ENCODE measurements at places on chromosomes 3 and 15.

- no peak for DNase-seq
Observed at GRCh38 chr3:184563561-184563925, 2.0 kb downstream of the EPHB3 start.

GRCh38 chr3:38578551-38578950 is 70.9 kb downstream of the SCN5A start:
- no peak for DNase-seq

GRCh38 chr15:34154725-34155204 is 52.9 kb downstream of the PGBD4 start:
- DNase-seq, result no peak

- no peak for DNase-seq
Observed at GRCh38 chr3:51379301-51379700, 5.8 kb upstream of the MANF start.

DNA sequence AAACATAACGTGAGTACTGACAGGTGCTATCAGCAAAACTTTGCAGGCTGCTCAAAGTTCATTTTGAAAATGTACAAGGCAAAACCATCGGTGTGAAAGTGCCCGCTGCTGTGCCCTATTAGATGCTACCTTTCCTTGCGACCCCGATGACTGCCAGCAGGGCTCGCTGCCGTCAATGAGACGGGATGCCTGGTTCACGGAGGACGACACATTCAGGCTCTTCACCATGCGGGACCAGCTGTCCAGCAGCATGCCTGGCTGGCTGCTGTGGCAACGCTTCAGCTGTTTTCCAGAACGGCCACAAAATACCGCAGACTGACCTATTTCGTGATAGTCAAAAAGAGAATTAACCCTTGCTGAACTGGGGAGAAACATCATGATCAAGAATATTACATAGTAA is 92.7 kb upstream of the OCA2 start:
- peak; percentile 73 for DNase-seq

DNA sequence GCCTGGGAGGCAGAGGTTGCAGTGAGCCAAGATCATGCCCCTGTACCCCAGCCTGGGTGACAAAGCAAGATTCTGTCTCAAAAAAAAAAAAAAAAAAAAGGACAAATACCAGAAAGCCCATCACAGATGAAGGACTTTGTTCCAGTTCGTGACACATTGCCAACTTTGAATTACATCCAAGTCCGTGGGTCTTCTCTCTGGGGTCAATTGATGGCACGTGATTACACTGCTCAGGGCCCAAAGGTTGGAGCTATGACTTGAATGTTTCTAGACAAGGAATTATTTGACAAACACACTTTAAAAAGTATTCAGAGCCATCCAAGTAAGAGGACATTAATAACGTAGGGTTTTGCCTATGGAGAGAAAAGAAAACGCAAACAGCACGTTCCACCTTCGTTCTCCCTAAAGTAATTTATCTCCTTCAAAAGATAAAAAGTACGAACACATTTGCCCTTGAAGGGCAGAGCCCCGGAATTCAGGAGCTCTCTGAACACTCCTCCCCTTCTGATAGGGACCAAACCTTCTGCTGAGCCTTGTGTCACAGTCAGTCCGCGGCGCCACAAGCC is 31.3 kb upstream of the ST3GAL6 start:
- DNase-seq, result no peak

DNA sequence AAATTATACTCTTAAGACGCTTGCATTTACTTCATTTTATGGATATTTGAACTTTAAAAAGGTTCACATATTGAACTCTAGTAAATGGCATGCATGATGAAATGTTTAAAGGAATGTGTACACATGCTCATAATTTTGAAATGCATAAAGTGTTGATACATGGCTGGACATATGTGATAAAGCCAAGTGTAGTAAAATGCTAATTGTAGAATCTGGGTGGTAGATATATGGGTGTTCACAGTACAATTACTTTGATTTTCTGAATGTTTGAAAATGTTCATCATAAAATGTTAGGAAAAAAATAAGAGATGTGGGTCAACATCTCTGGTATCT is 4.2 kb upstream of the EFHB start:
- no peak for DNase-seq

DNA sequence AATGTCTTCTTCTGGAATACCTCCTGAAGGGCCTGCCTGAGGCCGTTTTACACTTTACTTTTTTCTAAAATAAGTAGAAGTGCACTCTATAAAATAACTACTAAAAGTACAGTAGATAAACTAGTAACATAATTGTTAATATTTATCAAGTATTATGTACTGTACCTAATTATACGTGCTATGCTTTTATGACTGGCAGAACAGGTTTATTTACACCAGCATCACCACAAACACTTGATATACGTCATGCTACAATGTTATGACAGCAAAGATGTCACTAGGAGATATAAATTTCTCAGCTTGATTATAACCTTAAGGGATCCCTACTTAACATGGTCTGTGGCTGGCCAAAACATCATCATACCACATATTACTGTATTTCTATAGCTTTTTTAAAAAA is 29.4 kb downstream of the DLG1 start:
- no peak for DNase-seq

DNA sequence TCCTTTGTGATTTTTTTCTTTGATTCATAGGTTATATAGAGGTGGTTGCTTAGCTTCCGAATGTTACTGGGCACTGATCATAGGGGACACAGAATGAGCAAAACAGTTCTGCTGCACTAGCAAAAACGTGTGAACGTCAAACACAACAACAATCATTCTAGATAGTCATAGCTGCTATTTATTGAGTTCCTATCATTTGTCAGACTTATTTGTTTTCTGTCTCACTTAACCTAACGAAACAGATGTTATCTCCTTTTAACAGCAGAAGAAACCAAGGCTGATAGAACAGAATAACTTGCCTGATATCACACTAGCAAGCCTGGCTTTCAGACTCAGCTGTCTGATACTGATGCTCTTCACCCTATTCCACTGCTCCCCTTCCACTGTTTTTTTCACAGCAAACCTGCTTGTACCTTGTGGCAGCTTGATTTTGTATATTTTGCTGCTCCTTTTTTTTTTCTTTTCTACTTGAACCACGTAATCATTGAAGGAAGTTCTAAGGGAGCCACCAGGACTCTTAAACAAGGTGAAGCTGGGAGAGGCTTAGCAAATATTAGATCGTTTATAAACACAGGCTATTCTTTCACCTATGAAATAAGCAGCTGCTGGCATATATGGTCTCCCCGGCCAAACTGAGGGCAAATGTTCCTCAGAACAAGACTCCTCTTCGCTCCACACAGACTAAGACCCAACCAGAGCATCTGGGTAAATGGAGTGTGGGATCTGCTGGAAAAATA is 78.8 kb downstream of the MCF2L2 start:
- no peak for DNase-seq

DNA sequence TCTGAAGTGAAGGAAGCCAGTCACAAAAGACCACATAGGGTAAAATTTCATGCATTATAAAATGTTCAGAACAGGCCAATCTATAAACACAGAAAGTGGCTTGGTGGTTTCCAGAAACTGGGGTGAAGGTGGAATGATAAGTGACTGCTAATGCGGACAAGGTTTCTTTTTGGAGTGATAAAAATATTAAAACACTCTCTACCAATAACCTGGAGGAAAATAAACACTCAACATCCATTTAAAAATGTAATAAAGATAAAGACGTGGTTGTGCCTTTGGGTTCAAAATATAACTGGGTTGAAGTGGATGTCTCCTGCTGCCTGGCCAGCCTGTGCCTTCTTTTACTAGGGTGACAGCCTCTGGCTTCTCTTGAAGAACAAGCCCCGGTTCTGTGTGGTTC is 70.9 kb upstream of the GCNT3 start:
- DNase-seq, result no peak

- peak; percentile 49 for DNase-seq
Observed at GRCh38 chr3:117011687-117012250, 302.2 kb downstream of the TUSC7 start.

DNA sequence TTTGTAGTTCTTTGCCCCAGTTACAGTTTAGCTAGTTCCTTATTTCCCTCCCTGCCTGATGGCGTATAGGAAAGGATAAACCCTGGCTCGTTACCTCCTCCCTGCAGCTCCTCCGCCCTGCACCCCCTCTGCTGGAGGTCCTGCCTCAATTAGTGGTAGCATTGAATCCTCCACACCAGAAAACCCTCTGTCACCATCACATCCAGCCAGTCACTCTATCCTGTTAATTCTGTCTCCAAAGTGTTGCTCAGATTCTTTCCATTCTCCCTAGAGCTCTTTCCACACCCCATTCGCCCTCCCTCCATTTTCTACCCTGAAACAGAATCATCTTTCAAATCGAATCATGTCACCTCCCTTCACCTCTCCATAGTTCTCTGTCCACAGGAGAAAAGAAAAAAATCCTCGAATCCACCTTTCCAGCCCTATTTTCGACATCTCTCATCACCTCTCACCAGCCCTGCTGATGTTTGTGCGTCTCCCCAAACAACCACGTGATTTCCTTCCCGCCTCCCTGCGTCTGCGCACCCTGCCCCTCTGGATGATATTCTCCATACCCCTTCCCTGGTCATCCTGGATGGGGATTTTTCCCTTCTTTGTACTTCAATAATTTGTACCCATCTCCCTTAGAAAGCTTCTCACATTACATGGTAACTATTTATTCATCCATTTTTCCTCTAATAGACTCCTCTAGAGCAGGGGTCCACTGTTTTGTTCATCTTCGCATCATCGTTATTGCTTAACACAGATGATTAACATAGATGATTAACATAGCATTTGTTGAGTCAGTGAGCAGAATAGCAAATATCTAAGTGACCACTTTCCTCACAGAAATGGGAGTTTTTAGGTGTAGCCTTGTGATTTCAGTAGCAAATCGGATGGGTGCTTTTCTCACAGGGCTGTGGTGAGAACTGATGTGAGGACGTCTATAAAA is 37.1 kb downstream of the MAP3K13 start:
- DNase-seq, result no peak

Measured in fibroblast of pulmonary artery (primary cell).